Lower lobe of right lung (tissue), 2 donors: ENCODE measurements at places on chromosomes 1 and 21. TPM values are rescaled to one million over a fixed set of nuclear protein-coding genes. Genes with fewer than 3 reads are reported as not detected.

IGSF5 gene
- not detected for total RNA-seq

GRCh38 chr1:65431111-65431705 lies 10.7 kb downstream of the LEPR start:
- DNase-seq, result no peak
- H3K4me3 ChIP-seq, result no peak overlapping the region
- H3K27ac ChIP-seq, result peak overlapping the region; percentile 62
- H3K27me3 ChIP-seq, result no peaks in the 10 kb centered on the region
- peaks cover 14% of the 10 kb centered on the region for H3K4me1 ChIP-seq

GRCh38 chr1:108532730-108533129 lies 27.2 kb upstream of the EEIG2 start:
- DNase-seq, result peak; percentile 49
- peaks cover 7% of the 10 kb centered on the region for H3K4me1 ChIP-seq
- no peaks in the 10 kb centered on the region for H3K36me3 ChIP-seq

YIPF1 gene
- total RNA-seq, result 24.5 TPM

BMP8A gene
- not detected for total RNA-seq

GIPC2 gene
- 2.9 TPM for total RNA-seq

DNA sequence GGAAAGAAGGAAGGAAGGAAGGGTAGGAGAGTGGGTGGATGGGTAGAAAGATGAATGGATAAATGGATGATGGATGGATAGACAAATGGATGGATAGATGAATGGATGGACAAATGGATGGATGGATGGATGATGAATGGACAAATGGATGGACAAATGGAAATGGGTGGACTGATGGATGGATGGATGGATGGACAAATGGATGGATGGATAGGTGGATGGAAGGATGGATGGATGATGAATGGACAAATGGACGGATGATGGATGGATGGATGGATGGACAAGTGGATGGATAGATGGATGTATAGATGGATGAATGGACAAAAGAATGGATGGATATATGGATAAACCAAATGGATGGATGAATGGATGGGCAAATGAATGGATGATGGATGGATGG lies 30.5 kb downstream of the CHD5 start:
- peaks cover 27% of the 10 kb centered on the region for H3K27me3 ChIP-seq
- no peak overlapping the region for H3K27ac ChIP-seq
- DNase-seq, result no peak
- H3K36me3 ChIP-seq, result no peaks in the 10 kb centered on the region
- no peak overlapping the region for H3K4me3 ChIP-seq

GRCh38 chr1:53291574-53291973 lies 36.3 kb downstream of the LRP8 start:
- peaks cover 12% of the 10 kb centered on the region for H3K4me1 ChIP-seq
- no peaks in the 10 kb centered on the region for H3K27me3 ChIP-seq
- H3K4me3 ChIP-seq, result no peak overlapping the region
- DNase-seq, result no peak
- H3K27ac ChIP-seq, result no peak overlapping the region
- no peaks in the 10 kb centered on the region for H3K36me3 ChIP-seq

DNA sequence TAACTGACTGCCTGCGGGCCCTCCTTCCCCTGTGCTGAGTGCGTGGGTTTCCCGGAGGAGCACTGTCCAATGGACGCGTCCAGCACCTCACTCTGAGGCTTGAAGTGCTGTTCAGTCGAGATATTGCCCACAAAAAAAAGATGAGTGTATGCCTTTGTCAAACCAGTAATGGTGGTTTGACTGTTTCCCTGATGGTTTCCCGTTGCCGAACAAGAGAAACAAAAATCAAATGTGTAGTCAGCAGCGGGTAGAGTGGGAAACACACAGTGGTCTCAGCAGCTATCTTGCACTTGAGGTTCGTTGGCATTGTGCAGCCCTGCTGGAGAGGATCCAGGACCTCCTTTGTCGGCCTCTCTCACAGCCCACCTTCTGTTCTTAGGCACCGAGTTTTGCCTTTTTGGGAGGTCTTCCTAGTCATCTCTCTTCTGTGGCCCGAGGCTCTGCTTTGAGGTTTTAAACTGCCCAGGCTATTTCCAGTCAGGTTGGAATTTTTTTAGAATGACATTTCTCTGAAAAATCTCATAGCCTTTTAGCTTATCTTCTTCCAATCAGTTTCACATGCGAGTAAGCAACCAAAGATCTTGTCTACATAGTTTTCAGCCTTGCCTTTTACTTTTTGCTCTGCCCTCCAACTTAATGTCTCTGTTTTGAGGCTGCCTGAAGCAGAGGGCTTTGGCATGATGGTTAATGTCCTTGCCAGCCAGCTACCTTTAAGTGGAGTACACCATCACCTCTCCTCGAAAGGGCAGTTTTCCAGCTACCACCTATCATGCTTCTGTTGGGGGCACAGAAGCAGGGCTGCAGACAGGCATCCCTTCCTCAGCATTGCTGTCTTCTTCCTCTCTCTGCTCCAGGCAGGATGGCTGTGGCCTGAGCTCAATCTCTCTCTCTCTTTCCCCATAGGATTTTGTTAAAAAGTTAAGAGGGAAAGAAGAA lies 132.3 kb downstream of the URB2 start:
- no peak overlapping the region for H3K4me3 ChIP-seq
- DNase-seq, result no peak
- H3K27ac ChIP-seq, result no peak overlapping the region
- H3K36me3 ChIP-seq, result no peaks in the 10 kb centered on the region
- no peaks in the 10 kb centered on the region for H3K27me3 ChIP-seq

DNA sequence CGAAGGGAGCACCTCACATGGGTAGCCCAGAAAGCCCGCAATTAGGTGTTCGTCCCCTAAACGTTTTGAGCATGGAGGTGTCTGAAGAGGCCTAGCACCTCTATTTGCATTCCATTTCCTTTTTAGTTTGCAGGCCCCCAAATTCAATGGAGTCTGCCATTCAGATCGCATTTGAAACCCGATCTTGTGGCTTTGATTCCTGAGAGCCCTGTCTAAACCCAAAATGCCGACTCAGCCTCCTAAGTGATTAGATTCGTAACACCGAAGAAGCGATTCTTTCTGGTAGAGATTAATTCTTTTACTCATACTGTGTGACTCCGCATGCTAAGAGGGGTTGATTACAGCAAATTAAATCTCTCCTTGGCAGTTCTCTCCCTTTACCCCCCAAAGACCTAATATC lies 415.2 kb upstream of the KAZN start:
- no peak overlapping the region for H3K27ac ChIP-seq
- H3K4me1 ChIP-seq, result no peaks in the 10 kb centered on the region
- no peaks in the 10 kb centered on the region for H3K36me3 ChIP-seq

NCAM2 gene
- total RNA-seq, result 8.8 TPM

- no peak overlapping the region for H3K4me3 ChIP-seq
- no peaks in the 10 kb centered on the region for H3K36me3 ChIP-seq
Measured at GRCh38 chr1:221809091-221810029, 67.5 kb upstream of the DUSP10 start.

DNA sequence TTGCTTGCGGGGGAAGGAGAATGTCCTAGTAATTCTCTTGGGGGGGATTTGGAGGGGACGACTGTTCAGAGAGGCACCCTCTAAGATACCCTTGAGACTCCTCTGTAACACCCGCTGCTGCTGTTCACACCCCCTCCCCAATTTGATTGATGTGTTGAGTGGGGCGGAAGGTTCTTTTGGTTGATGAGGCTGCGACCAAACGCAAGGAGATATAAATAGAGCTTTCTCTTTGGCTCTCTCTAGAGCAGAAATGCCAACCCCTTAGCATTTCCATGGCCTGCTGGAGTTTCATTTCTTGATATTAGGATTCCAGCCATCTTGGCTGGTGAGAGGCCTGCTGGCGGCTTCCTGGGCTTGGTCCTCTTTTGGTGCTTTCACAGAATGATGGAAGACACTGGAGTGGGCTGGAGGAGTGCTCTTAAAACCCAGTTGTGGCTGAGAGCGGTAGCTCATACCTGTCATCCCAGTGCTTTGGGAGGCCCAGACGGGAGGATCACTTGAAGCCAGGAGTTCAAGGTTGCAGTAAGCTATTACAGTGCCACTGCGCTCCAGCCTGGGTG lies 2.0 kb downstream of the PIK3CD start:
- H3K36me3 ChIP-seq, result no peaks in the 10 kb centered on the region
- H3K27ac ChIP-seq, result no peak overlapping the region
- H3K4me3 ChIP-seq, result peak overlapping the region; percentile 64
- peaks cover 17% of the 10 kb centered on the region for H3K27me3 ChIP-seq
- H3K4me1 ChIP-seq, result peaks cover 17% of the 10 kb centered on the region

GRCh38 chr1:169115891-169116585 lies 9.5 kb downstream of the ATP1B1 start:
- H3K27ac ChIP-seq, result peak overlapping the region; percentile 57
- peaks cover 47% of the 10 kb centered on the region for H3K36me3 ChIP-seq
- H3K4me3 ChIP-seq, result peak overlapping the region; percentile 24
- H3K27me3 ChIP-seq, result no peaks in the 10 kb centered on the region
- H3K4me1 ChIP-seq, result peaks cover 42% of the 10 kb centered on the region

GRCh38 chr1:172466795-172467407 lies 23.0 kb upstream of the PIGC start:
- no peaks in the 10 kb centered on the region for H3K27me3 ChIP-seq
- no peak overlapping the region for H3K4me3 ChIP-seq
- no peak overlapping the region for H3K27ac ChIP-seq
- no peak for DNase-seq
- H3K36me3 ChIP-seq, result no peaks in the 10 kb centered on the region

ZSWIM5 gene
- 3.6 TPM for total RNA-seq

- H3K27me3 ChIP-seq, result no peaks in the 10 kb centered on the region
- H3K36me3 ChIP-seq, result no peaks in the 10 kb centered on the region
- DNase-seq, result no peak
- no peak overlapping the region for H3K4me3 ChIP-seq
- H3K27ac ChIP-seq, result no peak overlapping the region
- no peaks in the 10 kb centered on the region for H3K4me1 ChIP-seq
Measured at GRCh38 chr1:244180256-244180655, 129.2 kb downstream of the ZBTB18 start.

OSCP1 gene
- 17.1 TPM for total RNA-seq

DNA sequence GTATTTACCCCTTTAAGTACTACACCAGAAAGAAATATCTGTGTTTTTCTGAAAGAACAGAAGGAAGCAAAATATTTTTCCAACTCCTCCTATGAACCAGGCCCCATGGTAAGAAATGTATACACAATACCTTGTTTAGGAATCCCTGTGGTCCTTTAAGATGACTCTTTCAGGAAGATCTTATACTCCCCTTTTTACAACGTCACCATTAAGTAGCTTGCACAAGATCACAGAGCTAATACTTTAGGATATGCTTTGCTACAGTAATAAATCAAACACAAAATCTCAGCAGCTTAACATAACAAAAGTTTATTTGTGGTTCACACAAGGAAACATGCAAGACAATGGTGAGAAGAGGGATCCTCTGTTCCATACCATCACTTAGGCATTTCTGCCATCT lies 8.8 kb upstream of the LAMB3 start:
- no peak overlapping the region for H3K4me3 ChIP-seq
- H3K4me1 ChIP-seq, result peaks cover 11% of the 10 kb centered on the region
- peaks cover 15% of the 10 kb centered on the region for H3K27me3 ChIP-seq
- H3K36me3 ChIP-seq, result no peaks in the 10 kb centered on the region
- DNase-seq, result no peak

GRCh38 chr1:228228601-228229074 lies 20.8 kb downstream of the OBSCN start:
- no peak for DNase-seq
- no peaks in the 10 kb centered on the region for H3K4me1 ChIP-seq
- H3K4me3 ChIP-seq, result no peak overlapping the region
- H3K27me3 ChIP-seq, result no peaks in the 10 kb centered on the region
- peaks cover 21% of the 10 kb centered on the region for H3K36me3 ChIP-seq

DNA sequence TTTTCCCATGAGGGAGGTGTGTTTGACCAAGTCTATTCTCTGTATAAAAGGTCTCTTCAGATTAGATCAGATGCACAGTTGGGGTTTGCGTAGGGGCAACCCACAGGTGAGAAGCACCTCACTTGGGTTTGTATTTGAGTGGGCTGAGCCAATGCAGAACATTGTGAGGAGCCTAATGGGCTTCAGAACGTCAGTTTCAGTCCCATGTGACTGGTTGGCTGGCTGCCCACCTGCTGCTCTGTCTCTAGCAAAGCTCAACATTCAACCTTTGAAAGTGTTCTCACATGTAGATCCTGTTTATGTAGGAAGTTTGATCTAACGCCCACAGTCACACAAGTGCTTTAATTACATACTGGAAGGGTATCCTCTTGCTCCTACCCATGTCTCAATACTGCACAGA lies 105.5 kb downstream of the FASLG start:
- H3K27me3 ChIP-seq, result no peaks in the 10 kb centered on the region
- no peak for DNase-seq
- H3K27ac ChIP-seq, result no peak overlapping the region

GRCh38 chr1:18347559-18347958 lies 133.2 kb upstream of the KLHDC7A start:
- no peaks in the 10 kb centered on the region for H3K36me3 ChIP-seq
- DNase-seq, result no peak
- H3K4me3 ChIP-seq, result no peak overlapping the region
- no peaks in the 10 kb centered on the region for H3K4me1 ChIP-seq
- peaks cover 19% of the 10 kb centered on the region for H3K27me3 ChIP-seq
- H3K27ac ChIP-seq, result no peak overlapping the region

TSTD1 gene
- total RNA-seq, result 63.2 TPM

LCE3E gene
- not detected for total RNA-seq

AMY1C gene
- total RNA-seq, result 35.3 TPM

DNA sequence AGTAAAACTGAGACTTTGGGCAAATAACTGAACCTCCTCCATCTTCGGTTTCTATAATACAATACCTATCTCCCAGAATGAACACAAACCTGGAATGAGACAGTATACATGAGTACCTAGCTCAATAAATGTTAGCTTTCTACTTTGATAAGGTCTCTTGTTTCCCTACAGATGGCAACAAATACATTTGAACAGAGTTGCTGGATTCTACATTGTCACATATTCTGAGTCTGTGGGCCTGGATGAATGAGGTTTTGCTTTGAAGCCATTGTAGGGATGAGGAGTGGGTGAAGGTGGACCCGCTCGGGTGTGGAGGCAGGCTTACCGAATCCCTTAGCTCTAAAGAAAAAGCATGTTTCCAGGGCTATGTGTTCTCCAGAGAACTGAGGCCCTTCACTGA lies 13.9 kb upstream of the FYB2 start:
- H3K27ac ChIP-seq, result no peak overlapping the region
- H3K4me1 ChIP-seq, result no peaks in the 10 kb centered on the region
- no peak for DNase-seq

DNA sequence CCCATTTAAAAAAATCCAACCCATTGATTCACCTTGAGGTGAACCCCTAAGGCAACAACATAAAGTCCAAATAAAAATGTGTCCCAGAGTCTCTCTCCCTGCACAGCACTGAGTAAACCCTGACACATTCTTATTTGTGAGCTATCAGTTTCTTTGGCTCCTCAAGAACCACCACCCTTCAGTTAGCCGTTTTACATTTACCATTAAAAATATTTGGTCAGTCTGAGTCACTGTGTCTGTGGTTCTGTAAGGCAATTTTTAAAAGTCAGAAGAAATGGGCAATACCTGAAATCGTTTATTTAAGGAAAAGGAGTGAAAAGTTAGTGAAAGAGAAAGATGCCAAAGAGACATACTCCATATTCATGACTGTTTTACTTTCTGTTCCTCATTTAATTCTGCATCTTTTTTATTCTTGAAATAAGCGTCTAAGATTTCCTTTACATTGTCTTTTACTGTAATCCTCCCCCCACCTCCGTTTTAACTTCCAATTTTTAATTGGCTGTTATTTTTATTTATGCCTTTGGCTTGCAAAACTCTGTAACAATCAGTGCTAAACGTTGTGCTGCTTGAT lies 91.7 kb upstream of the IVNS1ABP start:
- no peak overlapping the region for H3K27ac ChIP-seq
- H3K4me1 ChIP-seq, result no peaks in the 10 kb centered on the region

SNRNP40 gene
- total RNA-seq, result 38.3 TPM
